ENCODE measurements at places on chromosomes 3 and 15.

GRCh38 chr3:71436337-71436736 lies 147.2 kb downstream of the FOXP1 start:
- DNase-seq, result no peak
- no peak overlapping the region for H3K27ac ChIP-seq
- peaks cover 76% of the 10 kb centered on the region for H3K4me1 ChIP-seq

DNA sequence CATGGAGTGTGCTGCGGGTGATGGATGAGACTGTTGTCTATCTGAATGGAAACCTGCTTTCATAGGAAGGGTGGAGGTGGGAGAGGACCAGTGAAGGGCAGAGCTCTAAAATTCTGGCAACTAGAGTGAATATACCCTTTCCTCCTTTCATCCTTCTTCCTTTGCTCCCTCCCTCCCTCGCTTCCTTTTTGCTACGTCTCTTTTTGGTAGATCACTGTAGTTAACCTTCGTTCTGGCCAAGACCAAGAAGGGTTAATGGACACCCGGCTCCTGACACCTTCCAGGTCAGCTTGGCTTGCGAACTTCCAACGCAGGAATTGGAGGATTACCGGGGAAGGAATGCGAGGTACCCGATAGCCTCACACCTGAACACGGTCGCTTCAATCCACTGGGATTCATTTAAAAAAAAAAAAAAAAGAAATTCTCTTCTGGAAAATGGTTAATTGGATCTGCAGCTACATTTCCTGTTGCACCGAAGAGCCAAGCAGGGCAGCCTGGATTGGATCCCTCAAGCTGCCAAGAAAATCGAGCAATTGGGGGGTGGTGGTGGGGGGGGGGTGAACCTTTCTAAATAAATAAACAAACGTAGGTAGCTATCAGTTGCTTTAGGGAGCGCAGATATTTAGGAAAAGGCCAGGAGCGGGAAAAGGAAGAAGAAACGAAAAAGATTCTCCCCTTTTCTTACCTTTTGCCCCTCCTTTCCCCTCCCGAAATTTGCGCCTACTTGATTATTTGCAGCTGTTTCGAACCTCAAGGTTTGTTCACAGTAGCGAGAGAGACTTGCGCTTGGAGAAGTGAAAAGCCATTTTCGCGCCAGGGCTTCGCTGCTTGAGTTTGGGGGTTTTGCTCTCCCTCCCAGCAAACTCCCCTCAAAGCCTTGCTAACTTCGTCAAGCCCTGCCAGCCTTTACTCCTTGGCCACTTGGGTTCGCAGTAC lies 9.5 kb upstream of the NR2F2 start:
- no peak overlapping the region for H3K27ac ChIP-seq
- H3K27me3 ChIP-seq, result peaks cover 1% of the 10 kb centered on the region
- no peak overlapping the region for H3K4me3 ChIP-seq
- DNase-seq, result no peak
- no peaks in the 10 kb centered on the region for H3K4me1 ChIP-seq
- H3K36me3 ChIP-seq, result no peaks in the 10 kb centered on the region

- no peak overlapping the region for H3K27ac ChIP-seq
- no peaks in the 10 kb centered on the region for H3K36me3 ChIP-seq
- no peak for DNase-seq
- peaks cover 19% of the 10 kb centered on the region for H3K4me1 ChIP-seq
- no peak overlapping the region for H3K4me3 ChIP-seq
These were observed 8.5 kb upstream of the PLXND1 start for GRCh38 chr3:129614927-129615363.

GRCh38 chr15:60392601-60392985 lies 5.2 kb downstream of the ANXA2 start:
- peaks cover 8% of the 10 kb centered on the region for H3K4me1 ChIP-seq
- H3K27me3 ChIP-seq, result no peaks in the 10 kb centered on the region
- H3K36me3 ChIP-seq, result no peaks in the 10 kb centered on the region
- DNase-seq, result no peak
- H3K4me3 ChIP-seq, result no peak overlapping the region
- no peak overlapping the region for H3K27ac ChIP-seq

- DNase-seq, result peak; percentile 17
- H3K4me1 ChIP-seq, result no peaks in the 10 kb centered on the region
- no peaks in the 10 kb centered on the region for H3K36me3 ChIP-seq
- H3K4me3 ChIP-seq, result no peak overlapping the region
- H3K27me3 ChIP-seq, result no peaks in the 10 kb centered on the region
These were observed 164.8 kb downstream of the ERC2 start for GRCh38 chr3:56303487-56303886.

GRCh38 chr3:154795582-154795981 lies 284.5 kb upstream of the MME start:
- H3K27ac ChIP-seq, result no peak overlapping the region
- no peaks in the 10 kb centered on the region for H3K27me3 ChIP-seq
- no peak for DNase-seq
- H3K4me3 ChIP-seq, result no peak overlapping the region
- H3K4me1 ChIP-seq, result no peaks in the 10 kb centered on the region

- DNase-seq, result no peak
- no peak overlapping the region for H3K27ac ChIP-seq
- H3K4me1 ChIP-seq, result no peaks in the 10 kb centered on the region
These were observed 126.9 kb downstream of the THRB start for GRCh38 chr3:24367664-24368264.

- H3K4me3 ChIP-seq, result no peak overlapping the region
- no peak overlapping the region for H3K27ac ChIP-seq
- DNase-seq, result no peak
- no peaks in the 10 kb centered on the region for H3K27me3 ChIP-seq
- no peaks in the 10 kb centered on the region for H3K4me1 ChIP-seq
- H3K36me3 ChIP-seq, result no peaks in the 10 kb centered on the region
These were observed 105.2 kb upstream of the BOC start for GRCh38 chr3:113105966-113106660.

DNA sequence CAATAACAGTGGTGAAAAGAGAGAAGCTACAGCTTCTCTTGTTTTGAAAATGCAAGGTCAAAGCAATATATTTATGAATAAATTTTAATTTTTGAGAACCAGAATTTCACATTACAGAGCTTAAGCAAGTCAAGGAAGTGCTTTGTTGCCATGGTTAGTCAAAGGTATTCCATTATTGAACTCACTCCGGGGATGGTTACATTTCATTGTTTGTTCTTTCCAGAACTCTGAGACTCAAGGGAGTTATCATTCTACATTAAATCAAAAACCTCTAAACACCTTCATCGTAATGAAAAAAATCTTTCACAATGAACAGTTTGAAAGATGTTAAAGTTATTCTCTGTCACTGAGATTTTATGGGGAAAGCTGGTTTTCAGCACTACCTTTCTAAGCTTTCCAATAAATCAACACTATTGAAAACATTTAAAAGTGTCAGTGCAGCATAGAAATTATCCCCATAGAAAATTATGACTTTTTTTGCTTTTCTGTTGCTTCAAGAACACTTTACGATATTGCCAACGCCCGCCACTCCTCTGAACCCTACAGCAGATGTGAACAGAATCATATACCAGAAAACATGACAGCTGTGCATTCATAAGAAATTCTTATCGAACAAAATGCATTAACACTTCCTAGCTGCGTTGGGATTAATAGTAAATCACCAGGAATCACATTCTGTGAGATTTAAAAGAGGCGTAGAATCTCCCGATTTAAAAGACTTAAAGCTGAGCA lies 83.0 kb downstream of the OTOL1 start:
- H3K27me3 ChIP-seq, result no peaks in the 10 kb centered on the region
- no peak overlapping the region for H3K4me3 ChIP-seq
- no peak overlapping the region for H3K27ac ChIP-seq
- no peaks in the 10 kb centered on the region for H3K36me3 ChIP-seq
- no peak for DNase-seq

GRCh38 chr15:56887782-56888438 lies 30.5 kb upstream of the TCF12 start:
- no peaks in the 10 kb centered on the region for H3K27me3 ChIP-seq
- H3K4me3 ChIP-seq, result peak overlapping the region; percentile 78
- H3K36me3 ChIP-seq, result no peaks in the 10 kb centered on the region

- H3K27me3 ChIP-seq, result no peaks in the 10 kb centered on the region
- H3K27ac ChIP-seq, result no peak overlapping the region
- DNase-seq, result no peak
- no peaks in the 10 kb centered on the region for H3K36me3 ChIP-seq
These were observed 24.5 kb upstream of the IDH2 start for GRCh38 chr15:90126596-90127435.

GRCh38 chr3:9669720-9670432 lies 20.6 kb downstream of the MTMR14 start:
- peaks cover 91% of the 10 kb centered on the region for H3K36me3 ChIP-seq
- no peaks in the 10 kb centered on the region for H3K4me1 ChIP-seq
- no peak overlapping the region for H3K27ac ChIP-seq
- no peak overlapping the region for H3K4me3 ChIP-seq
- no peak for DNase-seq

DNA sequence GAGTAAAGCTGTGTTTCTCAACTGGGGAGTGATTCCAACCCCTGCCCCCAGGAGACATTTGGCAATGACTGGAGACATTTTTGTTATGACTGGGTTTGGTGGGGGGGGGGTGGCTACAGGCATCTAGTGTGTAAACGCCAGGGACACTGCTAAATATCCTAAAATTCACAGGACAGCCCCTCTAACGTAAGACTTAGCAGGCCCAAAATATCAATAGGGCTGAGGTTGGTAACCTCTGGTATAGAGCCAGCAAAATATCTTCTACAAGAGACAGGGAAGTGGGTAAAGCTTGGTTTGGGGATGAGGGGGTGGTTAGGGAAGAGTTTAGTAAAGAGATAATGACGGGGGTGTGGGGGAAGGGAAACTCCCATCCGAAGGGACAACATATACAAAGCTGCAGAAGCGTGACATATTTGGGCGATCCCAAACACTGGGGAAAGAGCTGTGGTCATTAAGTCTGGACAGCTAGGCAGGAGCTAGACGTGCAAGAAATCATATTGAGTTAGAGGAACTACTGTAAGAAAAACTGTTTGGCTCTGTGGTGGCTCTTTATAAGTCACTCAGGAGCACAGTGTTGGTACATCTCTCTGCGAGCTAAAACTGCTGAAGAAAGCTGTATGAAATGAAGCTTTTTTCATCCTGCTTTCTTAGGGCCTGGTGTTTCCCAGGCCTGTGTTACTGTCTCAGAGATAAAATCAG lies 697 bp upstream of the TRIM69 start:
- peak; percentile 57 for DNase-seq
- H3K27ac ChIP-seq, result peak overlapping the region; percentile 87
- H3K4me1 ChIP-seq, result peaks cover 42% of the 10 kb centered on the region
- no peaks in the 10 kb centered on the region for H3K27me3 ChIP-seq

DNA sequence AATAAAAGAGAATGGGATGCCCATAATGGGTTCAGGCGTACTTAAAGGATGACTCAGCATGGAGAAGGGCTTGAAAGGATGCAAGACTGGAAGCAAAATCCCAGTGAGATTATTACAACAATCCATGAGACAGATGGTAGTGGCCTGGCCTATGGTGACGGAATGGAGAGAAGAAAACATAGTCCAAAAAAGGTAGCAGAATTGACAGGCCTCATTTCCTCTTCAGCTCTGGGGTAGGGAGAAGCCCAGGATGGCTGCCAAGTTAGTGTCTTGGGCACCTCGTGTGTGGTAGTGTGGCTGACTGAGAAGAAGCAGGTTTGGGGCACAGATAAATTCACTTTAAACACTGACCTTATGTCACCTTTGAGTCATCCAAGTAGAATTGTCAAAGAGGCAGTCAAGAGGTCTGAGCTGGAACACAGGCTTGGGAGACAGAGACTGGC lies 18.1 kb downstream of the MB21D2 start:
- no peak for DNase-seq
- no peaks in the 10 kb centered on the region for H3K27me3 ChIP-seq
- H3K4me1 ChIP-seq, result no peaks in the 10 kb centered on the region

GRCh38 chr3:28218917-28219198 lies 22.6 kb upstream of the CMC1 start:
- H3K36me3 ChIP-seq, result no peaks in the 10 kb centered on the region
- H3K4me3 ChIP-seq, result no peak overlapping the region
- DNase-seq, result no peak
- H3K4me1 ChIP-seq, result no peaks in the 10 kb centered on the region
- H3K27me3 ChIP-seq, result no peaks in the 10 kb centered on the region
- no peak overlapping the region for H3K27ac ChIP-seq

GRCh38 chr15:63069616-63070090 lies 27.1 kb downstream of the TPM1 start:
- no peak overlapping the region for H3K27ac ChIP-seq
- H3K4me1 ChIP-seq, result no peaks in the 10 kb centered on the region
- H3K27me3 ChIP-seq, result no peaks in the 10 kb centered on the region
- no peaks in the 10 kb centered on the region for H3K36me3 ChIP-seq
- DNase-seq, result no peak

DNA sequence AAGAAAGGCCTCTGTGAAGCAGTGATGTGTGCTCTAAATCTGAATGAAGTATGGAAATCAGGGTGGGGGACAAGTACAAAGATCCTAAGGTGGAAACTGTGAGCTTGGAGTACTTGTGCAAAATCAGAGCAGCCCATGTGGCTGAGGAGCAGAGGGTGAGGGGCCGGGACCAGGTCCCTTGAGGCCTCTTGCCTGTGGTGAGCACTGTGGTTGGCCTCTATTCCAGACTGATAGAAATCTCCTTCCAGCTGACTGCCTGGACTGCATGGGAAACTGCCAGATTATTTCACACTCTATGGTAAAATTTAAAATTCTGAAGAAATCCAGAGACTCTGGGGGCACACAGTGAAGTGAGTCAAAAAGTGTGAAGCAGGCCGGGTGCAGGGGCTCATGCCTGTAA lies 81.4 kb downstream of the TM4SF4 start:
- H3K4me1 ChIP-seq, result no peaks in the 10 kb centered on the region
- H3K36me3 ChIP-seq, result no peaks in the 10 kb centered on the region
- no peaks in the 10 kb centered on the region for H3K27me3 ChIP-seq
- no peak overlapping the region for H3K4me3 ChIP-seq
- no peak overlapping the region for H3K27ac ChIP-seq
- no peak for DNase-seq

GRCh38 chr3:16307832-16308531 lies 43.0 kb downstream of the OXNAD1 start:
- no peak for DNase-seq
- peaks cover 20% of the 10 kb centered on the region for H3K4me1 ChIP-seq
- no peak overlapping the region for H3K4me3 ChIP-seq
- H3K36me3 ChIP-seq, result peaks cover 4% of the 10 kb centered on the region

GRCh38 chr3:13282986-13283876 lies 136.9 kb downstream of the NUP210 start:
- peaks cover 21% of the 10 kb centered on the region for H3K4me1 ChIP-seq
- no peak overlapping the region for H3K4me3 ChIP-seq
- H3K27ac ChIP-seq, result no peak overlapping the region
- DNase-seq, result peak; percentile 62
- H3K36me3 ChIP-seq, result no peaks in the 10 kb centered on the region

All from B cell (primary cell).